ENCODE measurements at places on chromosomes 12 and 14.

DNA sequence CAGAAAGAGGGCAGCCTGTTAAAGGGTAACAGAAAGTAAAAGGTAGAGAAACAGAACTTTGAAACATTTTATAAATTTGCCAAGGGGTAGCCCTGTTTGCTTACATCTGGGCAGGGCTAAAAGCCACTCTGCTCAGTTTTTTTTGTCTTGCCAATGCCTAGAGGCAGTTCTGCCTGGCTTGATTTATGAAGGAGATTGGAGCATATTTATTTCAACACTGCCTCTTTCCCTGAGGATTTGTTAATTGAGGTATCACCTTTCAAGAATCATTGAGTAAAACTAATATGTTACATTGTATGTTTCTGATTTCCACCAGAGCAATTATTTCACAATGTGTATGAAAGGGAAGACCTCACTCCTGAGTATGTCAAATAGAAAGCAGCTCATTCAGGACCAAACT, 160.8 kb downstream of the GXYLT1 start:
- DNase-seq, result no peak

GRCh38 chr12:121873216-121873569, 14.5 kb upstream of the HPD start:
- no peak for DNase-seq

DNA sequence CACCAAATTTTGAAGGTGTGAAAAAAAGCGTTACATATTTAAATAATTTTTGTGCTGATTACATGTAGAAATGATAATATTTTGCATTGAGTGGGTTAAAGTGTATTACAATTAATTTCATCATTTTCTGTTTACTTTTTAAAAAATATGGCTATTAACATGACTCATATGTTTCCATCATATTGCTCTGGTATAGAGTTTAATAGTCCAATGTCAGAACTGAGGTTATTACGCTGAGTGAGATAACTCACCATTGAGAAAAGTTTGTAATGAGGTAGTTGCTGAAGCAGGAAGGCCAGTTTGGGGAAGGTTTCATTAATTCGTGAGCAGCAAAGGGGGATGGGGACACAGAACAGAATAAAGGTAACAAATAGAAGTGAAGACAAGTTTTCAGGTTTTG, 865.7 kb upstream of the MGAT4C start:
- no peak for DNase-seq

DNA sequence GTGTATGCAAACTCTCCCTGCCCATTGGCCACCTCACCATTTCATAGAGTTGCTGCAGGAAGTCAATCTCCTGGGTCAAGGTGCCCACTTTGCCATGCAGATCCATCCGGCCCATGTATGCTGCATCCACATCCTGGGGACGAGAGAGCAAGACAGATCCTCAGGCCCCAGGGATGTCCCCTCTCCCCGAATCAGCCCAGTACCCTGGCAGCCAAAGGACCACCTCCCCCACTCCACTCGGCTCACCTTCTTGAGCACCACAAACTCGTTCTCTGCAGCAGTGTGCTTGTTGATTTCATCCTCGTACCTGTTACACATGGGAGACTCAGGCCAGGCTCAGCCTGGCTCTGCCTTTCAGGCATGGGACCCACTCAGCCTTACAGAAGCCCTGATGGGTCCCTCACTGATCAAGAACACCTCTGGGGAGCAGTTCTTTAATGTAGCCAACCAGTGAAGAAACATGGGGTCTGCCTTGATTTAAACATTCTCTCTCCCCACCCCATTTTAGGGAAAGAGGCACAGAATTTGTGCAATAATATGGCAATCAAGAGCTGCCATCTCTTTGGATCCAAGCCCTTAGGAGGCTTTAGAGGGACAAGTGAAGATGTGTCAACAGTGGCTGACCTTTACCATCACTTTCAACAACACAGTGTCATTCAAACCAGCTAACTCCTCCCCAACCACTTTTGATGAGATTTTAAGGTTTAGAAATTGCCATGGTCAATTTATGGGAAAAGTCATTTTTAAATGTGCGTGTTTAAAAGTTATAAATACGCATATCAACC, 3.9 kb downstream of the KRT79 start:
- no peak for DNase-seq

GRCh38 chr12:68231691-68232090, 6.1 kb upstream of the IL26 start:
- DNase-seq, result no peak

- DNase-seq, result no peak
These were observed 21.6 kb downstream of the C12orf71 start for GRCh38 chr12:27060740-27061139.

DNA sequence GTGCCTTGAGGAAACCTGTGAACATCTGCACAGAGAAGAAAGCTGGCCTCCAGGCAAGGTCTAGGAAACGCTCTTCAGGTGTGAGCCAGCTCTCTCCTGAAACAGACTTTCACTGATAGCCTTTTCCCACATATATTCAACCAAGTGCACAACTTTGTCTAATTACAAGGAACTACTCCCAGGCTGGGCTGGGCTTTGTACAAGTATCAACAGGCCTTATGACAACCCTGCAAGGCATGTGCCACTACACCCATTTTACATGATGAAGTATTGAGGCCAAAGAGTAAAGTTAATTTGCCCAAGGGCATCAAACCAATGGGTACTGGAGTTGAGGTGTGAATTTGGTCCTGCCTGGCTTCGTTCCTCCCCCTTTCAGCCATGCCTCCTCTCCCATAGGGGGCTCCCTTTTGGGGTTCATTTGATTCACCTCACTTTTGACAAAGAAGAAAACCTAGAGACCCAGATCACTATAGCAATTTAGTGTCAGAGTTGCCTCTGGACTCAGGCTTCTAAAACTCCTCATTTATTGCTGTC, 2.1 kb downstream of the CSRP2 start:
- DNase-seq, result no peak

GRCh38 chr14:66824251-66824650, 316.3 kb downstream of the GPHN start:
- no peak for DNase-seq

DNA sequence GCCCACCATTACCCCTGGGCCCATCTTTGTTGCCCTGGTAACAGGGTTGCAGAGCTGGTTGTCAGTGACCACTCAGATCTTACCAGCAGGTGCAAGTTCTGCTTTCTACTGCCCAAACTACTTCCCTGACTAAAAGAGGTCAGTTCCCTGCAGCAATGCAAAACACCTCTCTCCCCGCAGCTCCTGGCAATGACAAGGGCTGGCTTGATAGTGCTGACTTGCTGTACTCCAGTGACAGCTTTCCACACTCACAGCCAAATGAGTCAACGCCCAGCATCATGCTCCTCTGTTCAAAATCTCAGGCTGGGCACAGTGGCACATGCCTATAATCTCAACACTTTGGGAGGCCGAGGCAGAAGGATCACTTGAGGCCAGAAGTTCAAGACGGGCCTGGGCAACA, 90.6 kb downstream of the CIT start:
- DNase-seq, result no peak

Data from T-cell (primary cell).